ENCODE measurements at places on chromosomes 4 and X.
A peak's percentile ranks its signal among the peaks of the same experiment; 100 is the strongest.

GRCh38 chr4:21134994-21135393 lies 434.7 kb downstream of the PACRGL start:
- no peak for DNase-seq

- no peak for DNase-seq
Observed at GRCh38 chrX:119954374-119954773, 10.8 kb upstream of the NKAP start.

DNA sequence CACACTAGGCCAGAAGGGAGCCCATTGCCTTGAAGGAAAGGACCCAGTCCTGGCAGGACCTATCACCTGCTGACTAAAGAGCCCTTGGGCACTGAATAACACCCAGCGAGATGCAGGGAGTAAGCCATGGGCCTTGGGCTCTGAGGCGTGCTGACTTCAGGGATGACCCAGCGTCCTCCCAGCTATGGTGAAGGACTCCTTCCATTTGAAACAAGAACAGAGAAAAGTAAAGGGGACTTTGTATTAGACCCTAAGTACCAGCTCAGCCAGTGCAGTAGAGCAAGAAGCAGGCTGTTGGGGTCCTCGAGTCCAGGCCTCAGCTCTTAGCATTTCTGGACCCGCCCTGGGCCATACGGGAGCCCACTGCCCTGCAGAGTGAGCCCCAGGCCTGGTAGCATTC lies 5.1 kb downstream of the ETDA start:
- no peak for DNase-seq

- DNase-seq: no peak
Observed at GRCh38 chr4:52076731-52077130, 25.6 kb downstream of the SPATA18 start.

GRCh38 chr4:76764251-76764650 lies 133.7 kb downstream of the SOWAHB start:
- no peak for DNase-seq

DNA sequence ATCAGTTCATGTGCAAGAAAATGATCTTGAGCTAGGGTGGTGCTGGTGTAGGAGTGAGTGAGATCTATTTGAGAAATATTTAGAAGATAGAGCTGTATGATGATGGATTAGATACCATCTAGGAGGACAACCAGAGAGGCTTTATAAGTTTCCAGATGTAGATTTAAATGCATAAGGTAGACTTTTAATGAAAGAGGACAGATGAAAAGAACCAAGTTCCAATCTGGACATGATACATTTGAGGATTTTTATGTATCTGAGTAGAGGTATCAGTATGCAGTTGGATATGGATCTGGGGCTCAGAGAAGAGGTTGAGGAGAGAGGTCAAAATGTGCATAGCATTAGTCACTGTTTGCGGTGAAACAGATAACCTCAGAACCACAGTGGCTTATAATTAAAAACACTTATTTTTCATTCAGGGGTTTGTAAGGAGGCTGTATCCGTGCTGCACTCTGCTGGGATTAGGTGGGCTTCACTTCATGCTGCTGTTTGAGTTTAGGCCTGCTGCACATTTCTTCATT lies 348.7 kb downstream of the BMPR1B start:
- DNase-seq: no peak

GRCh38 chr4:59855630-59856352 lies 1344.3 kb upstream of the ADGRL3 start:
- DNase-seq: no peak

DNA sequence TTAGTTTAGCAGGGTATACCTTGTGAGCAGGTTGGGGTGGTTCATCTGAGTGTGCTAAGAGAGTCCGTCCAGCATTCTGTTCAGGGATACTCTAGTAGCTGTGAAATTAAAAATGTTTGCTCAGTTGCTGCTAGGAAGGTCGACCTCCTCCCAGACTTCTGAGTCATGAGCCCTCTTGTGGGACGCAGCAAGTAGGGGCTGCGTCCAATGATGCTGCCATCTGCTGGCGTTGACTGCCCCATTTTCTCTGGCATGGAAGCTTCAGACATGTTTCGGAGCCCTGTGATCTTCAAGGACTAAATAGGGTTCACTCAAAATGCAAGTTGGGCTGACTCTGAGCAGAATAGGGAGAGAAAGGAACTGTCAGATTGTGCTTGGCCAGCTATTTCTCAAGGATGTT lies 201.0 kb upstream of the ARSJ start:
- DNase-seq: no peak

- DNase-seq: peak; percentile 14
Observed at GRCh38 chrX:331151-331824, 12.7 kb upstream of the GTPBP6 start.

GRCh38 chr4:25929298-25929686 lies 15.3 kb downstream of the SMIM20 start:
- DNase-seq: no peak

DNA sequence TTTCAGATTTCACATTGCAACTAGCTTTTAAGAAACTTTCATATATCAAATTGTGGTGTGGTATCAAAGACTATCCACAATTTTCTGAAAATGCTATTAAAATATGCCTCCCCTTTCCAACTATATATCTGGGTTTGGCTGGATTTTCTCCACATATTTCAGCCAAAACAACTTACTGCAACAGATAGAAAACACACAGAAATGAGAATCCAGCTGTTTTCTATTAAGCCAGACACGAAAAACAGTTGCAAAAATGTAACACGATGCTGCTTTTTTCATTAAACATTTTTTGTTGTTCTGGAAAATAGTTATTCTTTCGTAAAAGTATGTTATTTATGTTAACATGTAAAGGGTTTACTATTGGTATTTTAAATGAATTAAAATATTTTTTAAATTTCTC lies 33.1 kb downstream of the DCTD start:
- no peak for DNase-seq

- peak; percentile 36 for DNase-seq
Observed at GRCh38 chrX:8364369-8365141, 100.1 kb upstream of the VCX3B start.

Data from NCI-H2171 (cell line).